ENCODE measurements at places on chromosomes 5 and 9.
A peak's percentile ranks its signal among the peaks of the same experiment; 100 is the strongest.

GRCh38 chr9:114059047-114059803 lies 18.9 kb downstream of the AMBP start:
- DNase-seq, result no peak

GRCh38 chr5:154571325-154572035 lies 93.5 kb upstream of the HAND1 start:
- no peak for DNase-seq

- peak; percentile 20 for DNase-seq
Measured at GRCh38 chr5:54743997-54744788, 226.6 kb downstream of the SNX18 start.

GRCh38 chr5:15383469-15383868 lies 116.5 kb upstream of the FBXL7 start:
- DNase-seq, result no peak

- no peak for DNase-seq
Measured at GRCh38 chr9:131098391-131099101, 2.2 kb downstream of the AIF1L start.

DNA sequence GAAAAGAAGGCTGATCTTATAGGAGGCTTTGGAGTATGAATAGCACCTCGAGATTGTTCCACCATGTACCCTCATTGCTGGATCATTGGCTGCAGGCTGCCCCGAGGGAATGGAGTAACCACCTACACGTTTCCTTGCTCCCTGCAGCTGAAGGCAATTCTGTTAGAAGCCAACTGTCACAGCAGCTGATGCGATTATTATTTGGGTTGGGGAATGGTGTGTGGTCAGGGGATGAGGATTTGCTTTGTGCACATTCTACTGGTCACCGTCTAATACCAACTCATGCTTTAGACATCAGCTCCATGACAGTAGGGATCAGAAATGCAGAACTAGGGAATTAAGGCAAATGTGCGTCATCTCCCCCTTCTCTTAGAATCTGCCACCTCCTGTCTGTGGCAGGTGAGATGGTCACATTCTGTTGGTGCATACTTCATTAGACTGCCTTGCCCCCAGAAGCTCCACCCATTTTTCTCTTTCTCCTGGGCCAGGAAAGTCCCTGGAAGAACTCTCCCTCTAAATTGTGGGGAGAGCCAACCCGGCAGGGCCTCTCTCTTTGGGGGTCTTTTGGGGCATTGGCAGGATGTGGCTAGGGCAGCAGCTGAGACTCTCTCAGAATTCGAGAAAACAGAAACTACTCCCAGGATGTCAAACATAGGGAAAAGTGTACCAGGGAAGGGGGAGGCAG lies 32.8 kb downstream of the NEUROG1 start:
- no peak for DNase-seq

DNA sequence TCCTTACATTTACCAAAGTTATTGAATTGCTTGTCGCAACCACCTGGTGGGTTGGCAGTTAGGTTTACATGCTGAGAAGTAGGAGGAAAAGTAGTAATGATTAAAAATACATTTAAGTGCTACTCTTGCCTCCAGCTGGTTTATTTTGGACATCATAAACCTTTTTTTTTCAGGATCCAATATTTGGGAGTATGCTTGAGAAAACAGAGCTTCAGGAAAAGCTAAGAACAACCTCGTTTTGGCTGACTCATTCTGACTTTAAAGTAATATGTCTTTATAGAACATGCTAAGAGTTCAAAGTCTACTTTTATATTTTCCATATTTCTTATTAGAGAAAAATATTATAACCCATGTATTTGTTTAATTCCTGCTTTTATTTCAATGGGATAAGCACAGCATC lies 41.7 kb upstream of the BNC2 start:
- no peak for DNase-seq

DNA sequence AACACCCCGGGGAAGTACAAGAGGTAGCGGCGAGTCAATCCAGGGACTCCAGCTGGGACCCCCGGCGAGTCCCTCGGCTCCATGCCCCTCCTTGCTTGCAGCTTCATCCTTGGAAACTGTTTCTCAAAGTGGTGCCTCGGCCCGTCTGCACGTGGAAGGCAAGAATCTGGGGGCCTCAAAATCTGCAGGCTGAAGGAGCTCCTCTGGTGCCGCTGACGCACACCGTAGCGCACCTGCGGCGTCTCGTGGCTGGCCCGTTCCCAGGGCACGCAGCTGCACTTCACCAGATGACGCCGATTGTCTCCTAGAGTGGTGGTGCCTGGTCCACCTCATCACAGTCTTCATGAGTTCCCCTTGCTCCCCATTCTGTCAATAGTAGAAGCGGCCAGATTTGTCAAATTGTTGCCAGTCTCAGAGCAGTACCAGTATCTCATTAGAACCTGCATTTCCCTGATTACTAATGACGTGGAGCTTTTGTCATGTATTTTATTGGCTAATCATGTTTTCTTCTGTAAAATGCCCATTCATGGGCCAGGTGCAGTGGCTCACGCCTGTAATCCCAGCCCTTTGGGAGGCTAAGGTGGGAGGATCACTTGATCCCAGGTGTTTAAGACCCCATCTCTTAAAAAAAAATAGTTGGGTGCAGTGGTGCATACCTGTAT lies 38.6 kb downstream of the GTF3C4 start:
- DNase-seq, result no peak

DNA sequence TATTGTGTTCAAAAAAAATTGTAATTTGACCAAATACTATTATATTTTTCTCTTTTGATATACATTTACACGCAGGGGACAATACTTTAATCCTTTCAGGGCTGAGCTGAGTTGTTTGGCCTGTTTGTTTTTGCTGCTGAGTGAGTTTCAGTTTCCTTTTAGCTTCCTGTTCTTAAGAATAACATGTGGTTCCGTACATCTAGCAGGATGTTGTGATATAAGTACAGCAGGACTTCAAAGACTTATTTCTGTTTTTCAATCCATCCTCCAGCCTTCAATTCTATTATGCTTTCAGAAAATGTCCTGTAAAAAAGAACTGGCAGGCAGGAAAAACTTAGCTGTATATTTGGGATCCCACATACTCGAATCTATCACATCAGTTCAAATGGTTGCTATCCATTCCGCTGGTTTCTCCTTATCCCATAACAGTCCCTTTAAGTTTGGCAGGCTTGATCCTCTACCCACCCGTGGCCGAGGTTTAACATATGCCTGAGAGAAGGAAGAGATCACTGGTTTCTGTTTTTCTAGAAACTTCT lies 1037.3 kb upstream of the ACO1 start:
- no peak for DNase-seq

GRCh38 chr9:132099741-132100407 lies 20.2 kb upstream of the MED27 start:
- no peak for DNase-seq
